ENCODE measurements at places on chromosomes 5 and 9.

- no peak for DNase-seq
These were observed 480.8 kb downstream of the SPATA31A7 start for GRCh38 chr9:61670616-61671015.

DNA sequence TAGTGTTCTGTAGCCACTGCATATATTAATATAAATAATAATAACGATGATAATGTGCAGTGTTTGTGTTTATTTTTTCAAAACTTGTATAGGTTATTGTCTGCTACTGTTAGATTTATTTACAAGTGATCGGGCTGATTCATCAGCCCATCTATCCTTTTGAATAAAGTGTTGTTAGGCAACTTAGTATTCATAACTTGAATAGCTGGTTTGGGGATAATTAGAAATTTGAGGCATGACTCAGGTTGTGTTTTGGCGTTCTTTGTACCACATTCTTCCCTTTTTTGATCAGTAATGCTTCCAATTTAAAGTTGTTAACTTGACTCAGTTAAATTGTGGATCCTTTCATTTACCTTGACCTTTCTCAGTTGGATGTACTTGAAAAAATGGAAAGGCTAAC lies 69.7 kb downstream of the FOCAD start:
- no peak for DNase-seq

- DNase-seq = no peak
These were observed 110.7 kb downstream of the FEM1C start for GRCh38 chr5:115433918-115434317.

DNA sequence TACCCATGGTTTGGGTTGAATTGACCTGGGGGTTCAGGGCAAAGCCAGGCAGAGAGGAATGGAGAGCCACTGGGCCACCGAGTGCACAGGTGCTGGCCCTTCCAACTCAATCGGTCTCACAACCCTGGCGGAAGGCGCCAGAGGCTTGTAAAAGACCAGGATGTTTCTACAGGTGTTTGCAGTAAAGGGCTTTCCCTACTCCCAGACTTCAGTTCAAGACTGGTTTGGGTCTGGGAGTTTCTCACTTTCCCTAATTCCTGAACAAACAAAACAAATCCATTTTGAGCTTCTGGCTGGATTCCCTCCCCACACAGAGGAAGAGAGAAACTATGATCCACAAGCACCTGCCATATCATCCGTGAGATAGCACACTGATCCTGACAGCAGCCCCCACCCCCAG lies 125.2 kb upstream of the KLF4 start:
- no peak for DNase-seq

- DNase-seq = no peak
These were observed 128.9 kb downstream of the CPLANE1 start for GRCh38 chr5:37120270-37120669.

- DNase-seq = no peak
These were observed 31.8 kb upstream of the FOXB2 start for GRCh38 chr9:76987594-76988200.

DNA sequence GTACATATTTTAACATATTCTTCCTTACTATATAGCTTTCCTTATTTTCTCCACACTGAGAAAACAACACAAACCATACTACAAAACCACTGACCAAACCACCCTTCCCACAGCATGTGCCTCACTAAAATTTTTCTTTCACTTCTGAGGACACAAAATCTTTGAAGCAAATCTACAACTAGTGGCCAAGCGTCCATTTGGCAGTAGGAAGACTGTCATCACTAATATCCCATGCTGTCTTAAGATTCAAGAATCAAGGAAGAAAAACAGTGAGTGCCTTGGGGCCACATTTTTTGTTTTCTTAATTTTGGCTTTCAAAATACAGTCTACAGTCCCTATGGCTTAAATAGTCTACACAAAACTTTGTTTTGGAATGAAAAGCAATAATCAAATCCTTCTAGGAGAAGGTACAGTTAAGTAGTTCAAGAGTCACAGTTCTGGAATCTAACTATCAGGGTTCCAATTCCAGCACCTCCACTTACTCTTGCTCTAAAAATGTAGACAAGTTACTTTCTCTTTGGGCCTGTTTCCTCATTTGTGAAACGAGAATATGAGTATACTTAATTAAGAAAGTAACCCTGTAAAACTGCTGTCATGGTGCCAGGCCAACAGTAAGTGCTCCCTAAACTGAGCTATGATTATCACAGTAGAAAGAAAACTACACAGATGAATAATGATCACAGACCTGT lies 227.9 kb downstream of the BNC2 start:
- no peak for DNase-seq

DNA sequence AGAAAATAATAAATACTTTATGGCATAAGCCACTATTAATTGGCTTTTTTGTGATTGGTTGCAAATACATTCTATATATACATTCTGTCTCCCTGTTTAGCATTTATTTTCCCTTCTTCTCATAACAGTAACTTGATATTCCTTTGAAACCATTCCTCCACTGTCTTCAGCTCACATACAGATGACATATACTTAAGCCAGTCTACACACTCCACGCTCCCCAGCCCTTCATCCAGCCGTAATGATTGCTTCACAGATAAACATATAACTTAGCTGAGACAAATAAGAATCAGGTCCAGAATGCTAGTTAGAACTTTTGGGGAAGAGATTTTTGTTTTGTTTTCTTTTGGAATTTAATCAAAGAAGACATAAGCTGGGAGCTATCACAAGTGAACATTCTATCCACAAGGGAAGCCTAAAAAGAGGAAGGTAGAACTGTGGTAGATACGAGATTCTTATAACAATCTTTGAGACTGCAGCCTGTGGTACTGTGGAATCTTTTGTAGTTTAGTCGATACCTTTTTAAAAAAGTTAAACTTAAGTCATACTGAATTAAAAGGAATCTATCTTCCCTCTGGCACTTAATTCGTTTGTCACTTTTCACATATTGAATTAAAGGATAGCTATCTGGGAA lies 365.1 kb upstream of the PRR16 start:
- DNase-seq = no peak

DNA sequence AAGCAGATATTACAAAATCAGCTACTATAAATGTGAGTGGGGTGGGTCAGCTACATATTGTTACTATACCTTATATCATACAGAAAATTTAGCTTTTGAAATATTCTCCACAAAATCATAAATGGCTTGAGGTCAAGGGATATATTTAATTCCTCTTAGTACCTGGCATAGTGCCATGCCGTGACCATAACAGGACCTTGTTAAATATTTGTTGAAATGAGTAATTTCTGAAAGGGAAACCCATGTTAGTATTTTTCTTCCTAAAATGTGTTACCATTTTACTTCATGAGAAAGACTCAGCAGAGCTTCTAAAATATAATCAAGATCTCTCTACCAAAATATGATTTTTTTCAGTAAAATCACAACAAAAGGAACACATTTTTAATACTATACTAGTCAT lies 14.8 kb downstream of the ATP10B start:
- DNase-seq = no peak

DNA sequence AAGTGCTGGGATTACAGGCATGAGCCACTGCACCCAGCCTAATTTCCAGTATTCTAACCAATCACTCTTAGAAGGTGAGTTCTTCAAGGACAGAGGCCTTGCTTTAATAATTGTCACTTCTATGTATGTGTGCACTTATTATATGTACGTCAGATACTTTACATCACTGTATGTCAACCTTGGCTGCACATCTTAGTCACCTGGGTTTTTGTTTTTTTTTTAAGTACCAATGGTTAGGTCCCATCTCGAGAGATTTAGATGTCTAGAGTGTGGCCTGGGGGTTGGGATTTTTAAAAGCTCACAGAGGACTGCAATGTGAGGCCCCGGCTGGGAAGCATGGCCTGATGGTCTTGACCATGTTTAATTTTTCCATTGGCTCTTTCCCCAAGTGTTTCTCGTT lies 9.9 kb upstream of the GM2A start:
- no peak for DNase-seq

- peak; percentile 54 for DNase-seq
These were observed at the start of gene GDNF for GRCh38 chr5:37839407-37840052. TSS of gene GDNF (minus strand) at chr5:37840041. CDS start at chr5:37834796, 5,245 bp downstream.

DNA sequence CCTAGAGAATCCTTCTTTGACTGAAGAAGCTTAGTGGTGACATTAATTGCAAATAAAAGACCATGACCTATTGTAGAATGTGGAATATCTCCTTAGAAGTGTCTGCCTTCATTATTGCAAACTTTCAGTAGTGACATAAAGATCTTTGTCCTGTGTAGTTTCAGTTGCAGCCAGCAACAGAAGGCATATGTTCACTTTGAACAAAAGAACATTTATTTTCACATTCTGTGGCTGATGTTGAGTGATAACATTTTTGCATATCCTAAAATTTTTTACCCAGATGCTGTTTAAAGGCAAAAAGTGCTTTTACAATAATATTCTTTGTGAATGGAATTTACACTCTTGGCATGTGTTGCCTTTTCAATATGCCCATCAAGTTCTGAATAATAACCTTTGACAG lies 165.9 kb downstream of the TMC1 start:
- peak; percentile 39 for DNase-seq

DNA sequence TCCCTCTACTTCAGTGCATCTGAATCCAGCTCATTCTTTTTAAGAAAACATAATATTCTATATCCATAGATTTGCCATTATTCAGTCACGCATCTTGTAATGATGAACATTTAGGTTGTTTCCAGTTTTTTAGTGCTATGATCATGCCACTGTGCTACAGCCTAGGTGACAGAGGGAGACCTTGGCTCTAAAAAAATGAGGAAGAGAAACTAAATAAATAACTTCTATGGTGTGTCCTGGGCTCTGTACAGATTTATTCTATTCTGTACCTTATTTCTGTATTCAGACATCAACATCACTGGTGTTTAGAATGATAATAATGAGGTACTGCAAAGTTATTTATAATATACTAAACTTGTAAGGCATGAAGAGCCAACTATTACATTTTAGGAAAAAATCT lies 45.9 kb downstream of the PDE8B start:
- no peak for DNase-seq

GRCh38 chr5:75046366-75047142 lies 5.8 kb downstream of the GCNT4 start:
- DNase-seq = no peak

DNA sequence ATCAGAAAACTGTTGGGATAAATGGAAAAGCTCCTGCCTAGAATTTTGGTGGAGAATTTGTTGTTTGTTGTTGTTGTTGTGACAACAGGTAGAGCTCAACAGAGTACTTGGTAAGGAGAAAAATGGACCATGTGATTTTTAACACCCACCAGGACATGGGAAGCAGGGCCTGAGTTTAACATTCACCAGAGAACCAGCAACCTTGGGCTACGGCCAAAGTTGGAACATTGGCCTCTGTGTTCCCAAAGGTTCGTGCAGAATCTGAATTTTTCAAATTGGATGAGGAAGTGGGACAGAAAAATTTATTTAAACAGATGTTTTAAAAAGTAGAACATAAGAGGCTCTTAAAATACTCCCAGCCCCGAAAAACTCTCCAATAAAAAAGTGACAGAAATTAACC lies 127.0 kb downstream of the GNA14 start:
- DNase-seq = no peak

- DNase-seq = no peak
These were observed 236.2 kb upstream of the RASEF start for GRCh38 chr9:83299094-83299493.

- no peak for DNase-seq
These were observed 176.4 kb downstream of the PDZD2 start for GRCh38 chr5:31815376-31815775.

DNA sequence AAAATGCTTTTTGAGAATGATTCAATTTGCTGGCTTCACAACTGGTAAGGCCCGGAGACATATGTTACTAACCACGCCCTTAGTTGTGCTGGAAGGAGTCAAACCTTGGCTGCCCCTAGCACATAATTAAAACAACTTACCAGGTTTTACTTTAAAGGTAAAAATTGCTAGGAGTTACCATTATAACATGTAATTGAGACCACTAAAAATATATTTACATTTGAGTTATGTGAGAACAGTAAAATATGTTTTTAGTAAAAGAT lies 435.6 kb upstream of the CDH9 start:
- no peak for DNase-seq

GRCh38 chr9:102106439-102106838 lies 368.0 kb upstream of the GRIN3A start:
- DNase-seq = no peak

DNA sequence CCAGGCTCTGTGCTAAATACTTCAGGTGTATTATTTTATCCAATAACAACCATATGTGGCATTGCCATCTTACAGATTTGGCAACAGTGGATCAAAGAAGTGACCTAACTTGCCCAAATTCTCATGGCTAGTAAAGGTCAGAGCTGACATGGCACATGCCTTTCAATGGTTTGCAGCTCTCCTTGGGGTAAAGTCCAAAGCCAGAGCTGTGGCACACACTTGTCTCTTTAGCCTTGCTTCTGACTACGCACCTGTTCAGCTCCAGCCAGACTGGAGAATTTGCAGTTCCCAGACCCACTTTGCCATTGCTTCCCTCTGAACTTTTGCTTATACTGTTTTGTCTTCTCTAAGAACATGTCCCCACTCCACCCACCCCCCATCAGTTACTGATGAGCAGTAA lies 5.9 kb downstream of the SLC35A4 start:
- DNase-seq = no peak

DNA sequence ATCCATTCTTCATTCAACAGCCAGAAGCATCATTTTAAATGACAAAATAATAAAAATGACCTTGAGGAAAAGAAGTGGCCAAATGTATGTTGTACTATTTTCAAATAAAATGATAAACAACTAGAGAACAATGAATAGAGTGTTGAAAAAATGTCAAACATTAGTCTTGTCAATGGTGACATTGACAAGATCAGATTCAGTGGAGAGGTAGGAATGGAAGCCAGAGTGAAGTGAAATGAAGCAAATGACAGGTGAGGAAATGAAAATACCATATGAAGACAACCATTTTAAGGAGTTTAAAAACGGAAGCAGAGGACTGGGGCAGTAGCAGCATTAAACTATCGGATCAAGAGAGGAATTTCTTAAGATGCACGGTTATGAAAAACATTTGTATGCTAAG lies 38.2 kb upstream of the COX7C start:
- DNase-seq = no peak

GRCh38 chr5:138817241-138817640 lies 57.9 kb downstream of the LRRTM2 start:
- no peak for DNase-seq

GRCh38 chr5:13179407-13180087 lies 764.9 kb downstream of the DNAH5 start:
- no peak for DNase-seq

GRCh38 chr5:147290261-147290660 lies 55.4 kb downstream of the STK32A start:
- no peak for DNase-seq

DNA sequence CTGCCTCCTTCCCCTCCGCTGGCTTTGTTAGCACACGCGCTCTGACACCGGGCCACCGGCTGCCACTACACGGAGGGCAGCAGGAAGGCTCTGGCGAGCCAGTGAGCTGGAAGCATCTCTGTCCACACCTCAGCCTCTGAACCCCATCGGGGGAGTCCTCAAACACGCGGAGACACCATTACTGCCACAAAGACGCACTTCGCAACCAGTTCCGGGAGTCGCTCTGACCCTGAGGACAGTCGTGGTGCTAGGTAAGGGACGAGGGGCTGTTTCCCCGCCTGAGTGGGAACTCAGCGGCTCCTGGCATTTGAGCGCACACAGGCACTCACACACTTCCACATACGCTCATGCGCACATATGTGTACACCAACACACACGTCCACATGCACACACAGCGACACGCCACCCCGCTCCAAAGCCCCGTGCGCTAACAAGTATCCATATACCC lies 160.0 kb downstream of the C9orf152 start:
- peak; percentile 90 for DNase-seq
